ENCODE measurements at places on chromosomes 11 and 22.
A peak's percentile ranks its signal among the peaks of the same experiment; 100 is the strongest.

- peak; percentile 13 for DNase-seq
Observed at GRCh38 chr11:4087551-4087950, 7.0 kb upstream of the RRM1 start.

GRCh38 chr22:30201945-30202344 lies 44.6 kb downstream of the LIF start:
- DNase-seq: no peak

- DNase-seq: no peak
Observed at GRCh38 chr22:44263547-44263946, 49.2 kb downstream of the SHISAL1 start.

DNA sequence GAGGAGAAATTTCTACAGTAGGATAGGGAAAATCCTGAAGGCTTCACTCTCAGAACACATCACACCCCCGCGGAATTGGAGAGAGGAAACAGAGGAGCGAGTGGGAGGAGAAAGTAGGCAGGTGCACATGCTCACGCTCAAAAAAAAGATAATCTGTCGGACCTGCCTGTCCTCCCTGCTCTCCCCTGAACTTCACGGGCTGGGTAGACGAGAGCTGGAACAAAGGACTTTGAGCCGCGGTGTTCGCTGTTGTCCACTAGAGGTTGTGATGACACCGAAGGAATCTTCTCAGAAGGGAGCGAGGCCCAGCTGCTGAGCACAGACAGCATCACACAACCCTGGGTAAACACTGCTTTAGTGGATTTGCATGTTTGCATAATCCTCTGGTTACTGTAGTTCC lies 5.0 kb downstream of the SEZ6L start:
- peak; percentile 37 for DNase-seq

- DNase-seq: peak; percentile 2
Observed at GRCh38 chr11:128039140-128040021, 548.0 kb downstream of the ETS1 start.

DNA sequence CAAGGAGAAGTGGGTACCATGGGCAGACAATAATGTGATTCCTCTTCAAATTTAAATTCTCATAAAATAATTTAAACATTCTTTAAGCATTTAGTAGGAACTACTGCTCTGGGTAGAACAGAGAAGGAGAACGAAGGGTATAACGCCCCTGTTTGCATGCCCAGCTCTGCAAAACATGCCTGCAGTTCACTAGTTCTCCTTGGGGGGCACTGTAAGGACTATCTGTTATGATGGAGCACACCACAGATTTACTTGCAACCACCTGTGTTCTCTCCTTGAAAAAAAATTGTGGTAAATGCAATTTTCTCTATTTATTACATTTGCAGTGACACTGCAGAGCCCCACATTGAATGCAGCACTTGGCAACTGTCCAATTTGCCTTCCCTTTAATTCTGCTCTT lies 100.3 kb downstream of the GUCY1A2 start:
- DNase-seq: peak; percentile 49

- DNase-seq: no peak
Observed at GRCh38 chr22:37371911-37372310, 55.4 kb downstream of the ELFN2 start.

DNA sequence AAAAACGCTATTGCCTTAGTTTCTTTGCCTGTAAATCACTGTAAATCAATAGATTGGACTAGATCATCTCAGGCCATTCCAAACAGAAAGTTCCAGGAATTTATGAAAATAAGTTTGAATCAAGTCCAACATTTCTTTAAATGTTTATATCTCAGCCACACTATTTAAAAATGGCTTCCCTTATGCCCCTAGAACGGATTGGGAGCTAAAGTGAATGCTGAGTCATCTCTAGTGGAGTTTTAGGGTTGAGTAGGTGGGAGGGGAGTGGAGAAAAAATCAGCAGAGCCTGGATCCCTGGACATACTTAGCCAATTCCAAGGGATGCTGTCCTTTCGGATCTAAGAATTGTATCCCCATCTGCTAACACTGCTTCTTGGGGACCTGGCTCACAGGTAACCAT lies 48.6 kb downstream of the EHF start:
- no peak for DNase-seq

DNA sequence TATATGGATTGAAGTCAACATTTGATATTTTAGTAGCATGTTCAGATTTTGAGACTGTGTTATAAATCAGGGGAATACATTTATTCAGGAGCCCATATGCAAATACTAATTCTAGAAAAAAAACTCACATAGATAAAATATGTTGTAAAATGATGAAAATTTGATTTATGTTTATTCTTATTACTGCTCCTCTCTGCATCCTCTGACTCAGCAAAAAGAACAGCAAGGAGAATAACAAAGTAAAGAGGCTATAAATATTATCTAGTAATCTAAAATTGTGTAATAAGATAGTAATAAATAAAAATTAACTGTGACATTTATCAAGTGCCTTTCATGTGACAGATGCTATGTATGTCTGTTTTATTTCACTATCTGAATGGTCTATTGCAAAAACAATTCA lies 507.2 kb upstream of the ANO3 start:
- no peak for DNase-seq

DNA sequence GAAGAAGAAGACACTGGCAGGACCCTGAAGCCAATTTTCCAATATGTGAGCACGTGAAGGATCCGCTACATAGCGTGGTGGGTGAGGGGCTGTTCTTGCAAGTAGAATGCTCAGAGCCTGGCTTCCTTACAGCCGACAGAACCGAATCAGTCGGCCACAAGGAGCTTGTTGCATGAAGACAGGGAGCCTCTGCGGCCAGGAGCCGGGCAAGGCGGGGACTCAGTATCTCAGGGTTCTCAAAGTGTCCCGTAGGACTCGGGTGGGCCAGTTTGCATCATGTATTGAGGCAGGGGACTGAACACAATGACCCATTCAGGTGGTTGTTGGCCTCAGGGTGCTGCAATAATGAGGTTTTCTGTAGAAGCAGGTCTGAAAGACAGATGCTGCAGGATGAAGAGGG lies 289.5 kb downstream of the NTM start:
- DNase-seq: no peak

GRCh38 chr11:37280200-37280599 lies 682.2 kb upstream of the RAG2 start:
- DNase-seq: no peak

DNA sequence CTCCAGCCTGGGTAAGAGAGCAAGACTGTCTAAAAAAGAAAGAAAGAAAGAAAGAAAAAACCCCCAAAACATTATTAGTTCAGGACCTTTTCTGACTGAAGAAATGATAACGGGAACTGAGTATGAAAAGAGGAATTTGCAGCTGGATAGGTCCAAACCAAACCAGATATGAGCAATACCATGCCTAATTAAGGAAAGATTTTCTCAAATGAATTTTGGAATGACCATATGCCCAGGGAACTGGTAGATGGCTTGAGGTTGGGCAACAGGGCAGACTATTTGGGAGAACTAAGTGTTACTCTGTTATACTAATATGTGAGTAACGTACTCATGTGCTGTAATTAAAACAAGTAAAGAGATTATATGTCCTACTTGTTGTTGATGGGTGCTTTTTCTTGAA lies 186.1 kb downstream of the TMEM135 start:
- DNase-seq: no peak

GRCh38 chr11:16555956-16556355 lies 182.5 kb upstream of the C11orf58 start:
- no peak for DNase-seq

GRCh38 chr11:130211144-130211543 lies 51.6 kb downstream of the ST14 start:
- no peak for DNase-seq

- peak; percentile 39 for DNase-seq
Observed at GRCh38 chr11:118921121-118921928, 4.4 kb downstream of the BCL9L start.

DNA sequence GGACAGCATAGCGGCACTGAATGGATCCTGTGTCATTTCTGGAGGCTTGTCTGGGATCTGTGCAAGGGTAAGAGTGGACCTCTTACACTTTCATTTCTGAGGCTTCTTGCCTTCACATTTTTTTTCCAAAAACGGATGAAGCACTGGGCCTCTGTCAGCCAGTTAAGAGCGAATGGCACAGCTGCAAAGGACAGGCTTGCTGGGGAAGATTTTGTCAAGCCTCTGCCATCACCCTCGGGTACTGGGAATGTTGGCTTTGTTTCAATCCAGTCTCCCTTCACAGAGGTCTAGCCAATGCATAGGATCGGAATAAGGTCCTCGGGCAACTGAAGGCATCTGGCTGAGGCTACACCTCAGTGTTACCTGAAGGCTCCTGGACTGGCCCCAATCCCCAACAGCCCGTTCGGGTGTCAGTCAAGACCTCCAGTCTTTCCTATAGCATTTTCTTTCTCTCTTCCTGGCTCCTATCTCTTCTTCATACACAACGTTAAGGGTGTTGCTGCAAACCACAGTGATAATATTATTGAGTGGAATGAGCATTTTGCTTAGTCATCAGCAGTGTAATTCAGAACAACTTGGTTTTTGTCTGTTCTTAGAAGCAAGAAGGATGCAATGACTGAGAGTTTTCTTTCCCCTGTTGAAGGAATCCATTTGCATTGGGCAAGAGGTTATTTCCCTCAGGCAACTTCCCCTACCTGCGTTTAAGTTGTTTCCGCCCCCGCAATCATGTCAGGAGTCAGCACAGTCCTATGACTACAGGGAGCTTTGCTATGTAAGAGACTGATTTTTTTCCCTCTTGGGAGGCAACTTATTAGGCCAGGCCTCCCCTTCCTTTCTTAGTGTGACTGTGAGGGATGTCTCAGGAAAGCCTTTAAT lies 22.8 kb downstream of the NPAT start:
- peak; percentile 91 for DNase-seq

DNA sequence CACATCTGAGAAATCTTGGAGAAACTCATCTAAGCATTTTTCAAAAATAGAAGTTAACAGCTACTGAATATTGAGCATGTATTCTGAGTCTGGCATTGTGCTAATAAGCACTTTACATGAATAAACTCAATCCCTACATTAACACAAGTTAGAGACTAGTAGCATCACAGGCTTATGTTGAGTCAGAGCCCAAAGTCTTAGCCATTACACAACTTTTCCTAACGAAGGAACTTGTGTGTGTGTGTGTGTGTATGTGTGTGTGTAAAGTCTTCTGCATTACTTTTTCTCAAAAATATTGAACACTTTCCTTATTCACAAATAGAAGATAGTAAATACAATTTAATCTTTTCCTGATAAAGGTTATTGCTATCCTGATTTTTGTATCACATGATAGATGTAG lies 8.7 kb upstream of the CLPB start:
- no peak for DNase-seq

DNA sequence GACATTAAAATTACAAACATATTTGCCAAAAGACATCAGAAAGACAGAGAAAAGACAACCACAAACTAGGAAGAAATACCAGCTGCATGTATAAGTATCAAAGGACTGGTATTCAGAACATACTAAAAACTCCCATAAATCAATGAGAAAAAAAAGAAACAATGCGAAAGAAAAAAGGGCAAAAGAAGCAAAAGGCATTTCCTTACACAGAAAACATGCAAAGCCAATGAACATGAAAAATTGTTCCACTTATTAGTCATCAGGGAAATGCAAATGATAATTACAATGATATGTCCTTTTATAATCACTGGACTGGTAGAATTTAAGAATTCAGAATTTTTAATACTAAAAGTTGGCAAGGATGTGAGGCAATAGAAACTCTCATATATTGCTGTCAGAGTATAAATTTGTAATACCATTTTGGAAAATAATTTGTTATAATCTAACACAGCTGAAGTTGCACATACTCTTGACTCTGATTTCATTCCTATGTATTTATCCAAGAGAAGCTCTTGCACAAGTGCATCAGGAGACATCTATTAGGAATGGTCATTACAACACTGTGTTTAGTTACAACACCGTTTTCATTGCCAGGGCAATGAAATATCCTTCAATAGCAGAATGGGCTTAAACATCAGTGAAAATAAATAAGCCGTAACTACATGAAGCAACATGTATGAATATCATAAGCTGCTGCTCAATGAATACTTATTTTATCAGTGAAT lies 279.7 kb downstream of the SWAP70 start:
- no peak for DNase-seq

GRCh38 chr11:2673871-2674471 lies 25.8 kb downstream of the KCNQ1OT1 start:
- no peak for DNase-seq

DNA sequence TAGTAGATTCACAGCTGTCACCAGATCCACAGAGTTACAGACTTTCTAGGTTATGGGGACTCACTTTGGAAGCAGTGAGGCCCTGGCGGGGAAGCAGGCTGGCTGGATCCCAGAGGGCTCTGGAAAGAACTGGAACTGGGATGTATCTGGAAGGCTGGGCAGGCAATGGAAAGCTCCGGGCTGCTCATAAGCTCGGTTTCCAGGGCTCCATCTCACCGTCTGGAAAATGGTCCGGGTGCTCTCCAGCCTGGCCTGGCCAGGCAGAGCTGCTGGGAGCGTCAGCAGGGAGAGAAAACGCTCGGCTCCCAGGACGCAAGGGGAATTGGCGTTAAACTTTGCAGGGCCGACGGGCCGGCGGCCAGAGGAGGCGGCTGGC lies 335 bp upstream of the SEZ6L start:
- DNase-seq: no peak

DNA sequence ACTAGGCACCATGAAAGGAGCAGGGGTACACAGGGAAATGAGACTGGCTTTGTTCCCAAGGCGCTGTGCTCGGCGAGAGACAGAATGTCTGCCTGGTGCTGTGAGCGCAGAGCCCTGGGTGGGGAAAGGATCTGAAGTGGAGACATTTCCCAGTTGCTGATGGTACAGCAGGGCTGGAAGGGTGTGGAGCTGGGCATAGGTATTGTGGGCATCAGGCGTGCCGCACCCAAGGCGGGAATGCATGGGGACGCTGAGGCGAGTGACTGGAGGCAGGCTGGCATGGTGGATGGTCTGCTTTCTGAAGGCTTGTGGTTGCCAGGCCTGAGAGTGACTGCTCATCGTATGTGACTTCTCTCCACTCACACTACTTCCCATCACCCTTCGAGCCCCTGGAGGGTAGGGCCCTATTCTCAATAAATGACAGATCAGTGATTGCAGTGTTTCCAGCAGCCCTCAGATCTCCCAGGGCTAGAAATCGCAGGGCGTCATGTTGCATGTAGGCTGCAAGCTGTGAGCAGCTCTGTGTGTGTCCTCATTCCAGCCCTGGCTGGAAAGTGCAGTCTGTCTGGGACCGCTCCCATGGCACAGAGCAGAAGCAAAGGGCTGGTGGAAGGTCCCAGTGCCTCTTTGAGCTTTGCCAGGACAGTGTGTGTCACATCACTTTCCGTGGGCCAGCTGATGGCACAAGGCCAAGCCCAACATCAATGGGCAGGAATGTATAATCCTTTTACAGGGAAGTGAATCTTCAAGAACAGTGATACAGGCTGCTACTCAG lies 67.7 kb downstream of the TBC1D22A start:
- DNase-seq: no peak

GRCh38 chr22:22392131-22392530 lies 116.4 kb downstream of the ZNF280B start:
- DNase-seq: no peak

GRCh38 chr11:65420979-65421793 lies 1.4 kb upstream of the NEAT1 start:
- DNase-seq: peak; percentile 96

Data from SK-MEL-5 (cell line).